ENCODE measurements at places on chromosomes 12 and 14.

DNA sequence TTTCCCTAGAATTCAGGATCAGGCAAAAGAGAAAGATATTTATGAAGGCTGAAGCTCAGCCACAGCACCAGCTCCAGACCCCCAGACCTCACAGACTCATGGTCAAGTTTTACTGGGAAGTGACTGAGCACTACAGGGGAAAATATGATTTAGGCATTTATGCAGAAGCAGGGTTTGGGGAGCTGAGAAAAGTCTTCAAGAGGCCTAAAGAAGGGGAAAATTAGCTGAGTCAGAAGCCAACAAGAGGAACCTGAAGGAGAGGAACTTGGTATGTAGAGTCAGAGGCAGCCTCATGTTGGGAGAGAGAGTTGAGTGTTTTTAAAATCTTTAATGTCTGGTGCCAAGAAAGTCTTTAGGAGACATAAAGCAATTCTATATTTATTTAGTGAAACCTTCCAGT, 63.0 kb downstream of the FOS start:
- no peak for DNase-seq

- no peak for DNase-seq
Measured at GRCh38 chr12:54329759-54330158, 4.8 kb downstream of the COPZ1 start.

GRCh38 chr12:51442324-51442723, 17.7 kb downstream of the SLC4A8 start:
- no peak for DNase-seq

DNA sequence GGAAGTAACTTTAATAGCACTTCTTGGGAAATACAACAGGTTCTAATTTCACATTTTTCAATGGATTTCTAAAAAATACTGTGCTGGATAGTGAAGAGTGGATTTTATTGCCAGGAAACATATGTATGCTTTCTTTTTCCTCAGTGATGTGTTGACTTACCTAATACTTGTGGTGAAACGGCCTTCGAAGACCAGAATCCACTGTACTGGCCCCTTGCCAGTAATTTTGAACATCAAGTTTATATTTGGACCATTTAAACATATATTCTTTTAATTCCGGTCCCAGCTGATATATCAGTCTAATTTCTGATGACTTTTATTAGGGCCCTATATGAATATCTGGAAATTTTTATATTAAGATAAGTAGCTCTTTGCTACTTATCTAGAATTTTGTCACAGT, 1.8 kb downstream of the MSRB3 start:
- DNase-seq, result no peak

- DNase-seq, result no peak
Measured at GRCh38 chr12:15707516-15708199, 81.5 kb downstream of the EPS8 start.

GRCh38 chr12:91926848-91927247, 218.8 kb downstream of the BTG1 start:
- DNase-seq, result no peak

- DNase-seq, result no peak
Measured at GRCh38 chr12:28346567-28346966, 156.3 kb downstream of the CCDC91 start.

- DNase-seq, result no peak
Measured at GRCh38 chr12:4293966-4294505, 20.5 kb downstream of the CCND2 start.

DNA sequence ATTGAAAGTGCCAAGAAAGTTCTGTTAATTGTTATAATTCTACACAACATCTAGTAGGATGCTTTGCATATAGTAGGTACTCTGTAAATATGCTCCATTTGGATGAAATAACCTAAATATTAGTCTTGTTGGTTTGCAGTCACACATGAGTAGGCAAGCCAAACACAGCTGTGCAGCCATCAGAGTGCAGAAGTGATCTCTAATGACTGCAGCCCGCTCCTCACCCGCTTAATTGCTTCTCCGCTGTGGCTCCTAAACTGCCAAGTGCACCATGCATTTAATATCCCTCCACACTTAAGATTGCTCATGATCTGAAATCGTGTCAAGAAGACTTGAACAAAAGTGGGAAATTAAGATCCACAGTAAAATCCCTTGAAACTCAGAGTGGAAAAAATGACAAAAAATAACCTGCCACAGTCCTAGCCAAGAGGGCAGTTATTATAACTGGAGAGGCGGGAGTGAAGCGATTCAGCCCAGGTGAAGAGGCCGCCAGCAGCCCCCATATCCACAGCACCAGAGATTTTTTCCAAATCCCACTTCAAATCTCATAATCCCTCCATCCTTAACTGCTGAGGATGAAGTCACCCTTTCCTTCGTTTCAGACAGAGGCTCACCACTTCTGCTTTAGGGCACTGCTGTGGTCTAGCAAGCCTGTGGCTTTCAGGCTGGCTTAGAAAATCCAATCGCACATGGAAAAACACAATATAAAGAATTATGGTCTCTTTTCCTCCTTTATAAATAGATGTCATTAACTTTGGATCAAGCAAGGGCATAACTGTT, 69.5 kb downstream of the TMEM30B start:
- DNase-seq, result no peak

- DNase-seq, result no peak
Measured at GRCh38 chr12:68074306-68075027, 85.1 kb downstream of the IFNG start.

DNA sequence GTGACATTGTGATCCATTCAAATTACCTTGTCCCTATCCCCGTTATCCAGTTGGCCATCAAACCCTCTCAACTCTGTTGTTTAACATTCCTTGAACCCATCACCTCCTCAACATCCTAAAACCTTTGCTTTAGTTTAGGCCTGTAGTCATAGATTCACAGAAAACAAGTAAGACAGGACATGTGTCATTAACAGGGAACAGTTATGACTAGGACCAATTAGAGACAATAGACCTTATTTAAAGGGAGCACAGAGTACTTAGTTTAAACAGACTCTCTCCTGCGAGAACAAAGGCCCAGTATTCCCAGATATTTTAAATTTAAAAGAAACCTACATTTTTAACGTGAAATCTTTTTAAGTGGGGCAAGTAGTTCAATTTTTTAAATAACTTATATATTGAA, 20.0 kb upstream of the HELB start:
- DNase-seq, result no peak

DNA sequence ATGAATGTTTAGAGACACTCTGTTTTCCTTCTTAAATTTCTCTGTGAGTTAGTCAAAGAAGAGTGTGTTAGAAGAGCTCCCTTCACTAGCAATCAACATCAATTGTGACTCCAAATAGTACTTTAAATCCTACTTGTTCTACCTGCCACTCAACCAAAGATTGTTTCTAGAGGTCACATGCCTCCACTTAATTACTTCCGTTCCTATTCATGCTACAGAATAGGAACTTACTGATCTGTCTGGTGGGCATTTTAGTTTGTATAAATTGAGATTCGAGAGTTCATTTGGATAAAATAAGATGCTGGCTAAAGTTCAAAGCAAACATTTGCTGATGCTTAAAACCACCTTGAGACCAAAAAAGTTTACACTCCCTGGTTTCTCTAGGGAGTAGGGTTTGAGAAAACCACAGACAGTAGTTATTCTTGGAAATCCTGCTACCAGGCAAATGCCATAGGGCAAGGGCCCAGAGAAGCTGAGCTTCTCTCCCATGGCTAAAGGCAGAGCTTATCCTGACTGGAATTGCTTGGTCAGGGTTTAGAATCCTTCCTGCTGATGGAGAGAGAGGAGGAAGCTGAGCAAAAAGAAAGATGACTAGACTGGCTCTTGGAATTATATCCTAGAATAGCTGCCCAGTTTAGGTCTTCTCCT, 389.6 kb upstream of the ATP2B1 start:
- DNase-seq, result no peak

- DNase-seq, result peak; percentile 43
Measured at GRCh38 chr14:49861699-49862088, 9.1 kb upstream of the NEMF start.

GRCh38 chr12:57451233-57451778, 3.8 kb upstream of the INHBE start:
- DNase-seq, result no peak

GRCh38 chr12:81128930-81129554, 51.2 kb downstream of the ACSS3 start:
- no peak for DNase-seq

GRCh38 chr12:104521731-104522130, 65.0 kb downstream of the CHST11 start:
- no peak for DNase-seq

GRCh38 chr12:121196902-121197301, 13.0 kb upstream of the P2RX4 start:
- DNase-seq, result no peak

GRCh38 chr12:13060581-13060980, 16.4 kb downstream of the FAM234B start:
- DNase-seq, result no peak

DNA sequence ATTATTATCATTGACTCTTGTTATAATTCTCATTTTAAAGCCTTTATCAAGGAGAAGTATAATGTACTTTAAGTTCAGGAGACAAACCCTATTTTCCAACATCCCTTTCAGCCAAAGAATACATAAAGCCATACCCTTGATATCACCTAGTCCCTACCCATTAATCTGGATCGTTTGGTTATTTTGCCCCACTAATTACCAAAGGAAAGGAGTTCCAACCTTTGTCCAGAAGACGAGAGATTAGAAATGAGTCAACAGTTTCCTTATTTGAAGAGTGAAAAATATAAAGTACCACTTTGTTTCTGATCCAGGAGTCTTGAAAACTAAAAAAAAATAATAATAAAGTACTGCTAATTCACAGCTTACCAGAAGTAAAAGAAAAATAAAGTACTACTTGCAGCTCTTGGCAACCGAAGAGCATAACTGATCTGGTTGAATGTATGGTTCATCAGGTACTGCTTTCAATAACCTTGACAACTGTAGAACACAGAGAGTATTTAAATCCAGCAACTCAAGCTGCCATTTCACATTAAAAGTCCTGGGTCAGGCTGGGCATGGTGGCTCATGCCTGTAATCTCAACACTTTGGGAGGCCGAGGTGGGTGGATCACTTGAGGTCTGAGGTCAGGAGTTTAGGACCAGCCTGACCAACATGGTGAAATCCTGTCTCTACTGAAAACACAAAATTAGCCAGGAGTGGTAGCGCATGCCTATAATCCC, 33.7 kb downstream of the LIMA1 start:
- no peak for DNase-seq

- no peak for DNase-seq
Measured at GRCh38 chr12:4379405-4379804, at the start of gene FGF23. Gene FGF23 (minus strand): TSS chr12:4379712. CDS start chr12:4379582, 130 bp downstream.

DNA sequence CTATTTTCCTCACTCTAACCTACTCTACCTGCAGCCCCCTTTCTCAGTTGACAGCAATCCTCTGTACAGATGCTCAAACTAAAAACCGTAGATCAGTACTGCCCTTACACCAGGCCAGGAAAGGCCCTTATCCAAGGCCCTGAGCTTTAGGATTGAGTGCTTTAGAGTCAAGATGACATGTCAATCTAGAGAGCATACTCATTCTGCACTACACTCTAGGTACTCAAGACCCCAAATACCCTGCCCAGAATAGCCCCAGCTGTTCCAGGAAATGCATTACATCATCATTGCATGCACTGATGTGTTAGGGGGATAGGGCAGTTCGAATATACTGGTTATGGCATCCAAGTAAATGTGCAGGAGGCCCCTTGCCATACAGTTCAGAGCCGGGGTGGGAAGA, 3.5 kb upstream of the PHLDA1 start:
- DNase-seq, result no peak

- DNase-seq, result no peak
Measured at GRCh38 chr14:70780396-70781075, 28.8 kb downstream of the MAP3K9 start.

DNA sequence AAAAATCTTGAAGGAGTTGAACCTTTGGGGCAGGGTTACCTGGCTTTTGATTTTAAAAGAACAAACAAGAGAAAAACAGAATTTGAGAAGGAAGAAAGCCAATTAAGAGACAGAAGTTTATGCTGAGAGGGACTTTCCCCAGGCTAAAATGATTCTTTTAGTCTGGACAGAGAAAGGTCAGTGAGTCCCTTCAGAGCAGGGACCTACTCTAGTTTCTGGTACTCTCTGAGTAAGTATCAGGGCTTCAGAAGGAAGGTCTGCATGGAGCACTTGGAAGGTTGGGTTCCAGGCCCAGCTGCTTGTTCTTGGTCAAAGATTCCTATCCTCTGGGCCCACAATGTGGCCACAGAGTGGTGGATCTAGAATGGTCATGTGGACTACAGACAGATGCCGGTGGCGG, 59.6 kb downstream of the KLRG1 start:
- DNase-seq, result no peak

- no peak for DNase-seq
Measured at GRCh38 chr12:72502546-72502945, 230.4 kb downstream of the TRHDE start.

GRCh38 chr14:69865701-69866365, 13.4 kb upstream of the SMOC1 start:
- DNase-seq, result no peak

GRCh38 chr14:53538316-53538881, 385.3 kb upstream of the DDHD1 start:
- DNase-seq, result no peak

DNA sequence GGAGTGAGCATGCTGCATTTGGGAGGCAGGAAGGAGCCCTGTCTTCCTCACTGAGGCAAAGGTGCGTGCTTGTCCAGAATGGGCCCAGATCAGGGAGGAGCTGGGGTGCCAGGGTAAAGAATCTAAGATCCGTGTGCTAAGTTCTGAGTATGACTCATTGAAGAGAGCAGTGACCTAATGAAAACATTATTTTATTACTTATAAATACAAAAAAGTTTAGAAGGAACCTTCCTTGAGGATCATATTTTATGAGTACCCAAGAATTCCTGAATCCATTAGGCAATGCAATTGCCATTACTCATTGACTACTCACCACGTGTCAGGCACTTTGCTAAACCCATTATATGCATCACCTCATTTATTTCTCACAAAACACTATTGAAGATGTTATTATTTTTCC, 264.7 kb downstream of the EGLN3 start:
- no peak for DNase-seq

DNA sequence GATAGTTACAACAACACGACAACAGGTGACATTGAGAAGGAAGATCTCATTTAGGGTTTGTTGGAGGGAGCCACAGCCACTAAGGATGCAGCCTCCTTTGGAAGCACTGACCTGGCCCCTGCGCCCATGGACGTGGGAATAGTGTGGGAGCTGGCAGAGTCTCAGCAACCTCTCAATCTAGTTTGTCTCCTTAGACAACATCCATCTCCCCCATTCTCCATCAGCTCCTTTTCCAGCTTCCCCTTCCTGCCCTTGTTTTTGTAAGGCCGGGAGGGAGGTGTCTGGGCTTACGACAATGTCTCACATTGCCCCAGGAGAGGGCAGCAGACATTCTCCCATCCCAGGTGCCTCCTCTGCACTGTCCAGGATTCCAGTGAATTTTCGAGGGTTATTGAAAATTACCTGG, 170.2 kb upstream of the PZP start:
- no peak for DNase-seq

DNA sequence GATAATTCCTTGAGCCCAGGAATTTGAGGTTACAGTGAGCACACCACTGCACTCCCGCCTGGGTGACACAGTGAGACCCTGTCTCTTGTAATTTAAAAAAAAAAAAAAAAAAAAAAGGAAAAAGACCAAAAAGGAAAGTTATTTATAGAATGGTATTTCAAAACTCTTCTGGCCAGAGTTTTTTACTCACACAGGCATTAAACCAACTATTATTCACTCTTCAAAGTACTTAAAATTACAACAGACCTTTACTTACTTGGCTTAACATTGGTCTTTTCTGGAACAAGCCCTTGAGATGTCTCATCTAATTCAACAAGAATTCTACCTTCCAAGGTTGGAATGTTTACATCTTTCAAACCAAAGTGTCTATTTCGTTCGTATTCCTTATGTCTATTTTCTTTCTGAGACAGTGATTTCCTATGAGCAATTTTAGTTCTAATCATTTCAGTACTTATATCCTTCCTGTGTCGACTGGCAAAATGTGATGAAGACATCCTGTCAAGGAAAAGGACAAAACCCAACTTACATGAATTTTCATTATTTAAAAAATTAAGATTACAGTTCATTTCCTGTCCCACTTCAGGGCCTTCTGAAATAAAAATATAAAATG, 2.6 kb downstream of the DLGAP5 start:
- no peak for DNase-seq

Measured in activated naive CD4-positive, alpha-beta T cell (primary cell).